ENCODE measurements at places on chromosomes 1 and 21.

- no peak for DNase-seq
Observed at GRCh38 chr1:41868241-41868998, 50.3 kb downstream of the HIVEP3 start.

- no peak for DNase-seq
Observed at GRCh38 chr1:63980740-63981407, 207.1 kb downstream of the ROR1 start.

GRCh38 chr1:16158993-16159831 is 3.3 kb upstream of the EPHA2 start:
- no peak for DNase-seq

DNA sequence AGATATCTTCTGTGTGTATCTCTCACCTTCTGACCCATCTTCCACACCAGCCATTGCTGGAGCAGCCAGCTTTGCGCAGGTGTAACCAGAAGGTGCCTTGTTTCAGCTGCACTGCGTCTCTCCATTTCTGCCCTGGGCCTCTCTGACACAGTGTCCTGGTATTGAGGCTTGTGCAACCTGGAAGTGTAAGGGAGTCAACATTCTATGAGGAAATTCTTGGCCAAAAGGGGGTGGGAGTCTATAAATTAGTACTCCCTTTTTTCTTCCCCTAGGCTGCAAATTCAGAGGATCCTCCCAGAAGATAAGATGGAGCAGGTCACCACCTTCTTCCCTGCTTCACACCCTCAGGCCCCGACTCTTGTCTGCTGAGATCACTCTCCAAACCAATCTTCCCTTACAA is 109.1 kb downstream of the MRPS6 start:
- DNase-seq = no peak

DNA sequence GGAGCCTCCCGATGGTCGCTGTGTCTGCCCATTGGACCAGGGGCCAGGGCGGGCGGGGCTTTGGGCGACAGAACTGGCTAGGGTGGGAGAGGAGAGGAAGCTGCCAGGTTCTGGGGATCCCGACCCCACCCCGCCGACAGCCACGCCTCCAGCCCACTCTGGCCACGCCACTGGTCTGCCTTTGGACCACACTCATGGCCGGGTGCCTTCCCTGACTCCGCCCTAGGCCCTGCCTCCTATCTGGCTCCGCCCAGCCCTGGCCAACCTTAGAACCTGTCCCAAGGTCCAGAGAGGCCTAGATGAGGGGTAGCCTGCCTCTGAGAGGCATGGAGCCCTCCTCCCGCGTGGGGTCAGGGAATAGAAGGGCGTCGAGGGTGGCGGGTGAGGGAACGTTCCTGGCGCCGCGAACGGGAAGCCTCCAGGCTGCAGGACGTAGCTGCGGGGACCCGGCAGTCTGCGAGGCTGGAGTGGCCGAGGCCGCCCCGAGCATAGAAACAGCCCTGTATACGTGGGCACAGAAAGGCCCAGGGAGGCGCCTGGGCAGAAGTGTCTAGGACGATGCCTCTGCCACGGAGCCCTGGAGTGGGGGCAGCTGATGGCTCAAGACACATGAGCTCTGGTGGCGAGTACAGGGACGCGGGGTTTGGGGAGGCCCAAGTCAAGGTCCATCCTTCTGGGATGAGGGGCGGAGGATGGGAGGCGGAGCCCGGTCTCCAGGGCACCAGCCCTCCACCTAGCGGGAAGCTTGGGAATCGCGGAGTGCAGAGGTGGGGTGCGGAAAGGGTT is 11.5 kb upstream of the COL16A1 start:
- peak; percentile 94 for DNase-seq

DNA sequence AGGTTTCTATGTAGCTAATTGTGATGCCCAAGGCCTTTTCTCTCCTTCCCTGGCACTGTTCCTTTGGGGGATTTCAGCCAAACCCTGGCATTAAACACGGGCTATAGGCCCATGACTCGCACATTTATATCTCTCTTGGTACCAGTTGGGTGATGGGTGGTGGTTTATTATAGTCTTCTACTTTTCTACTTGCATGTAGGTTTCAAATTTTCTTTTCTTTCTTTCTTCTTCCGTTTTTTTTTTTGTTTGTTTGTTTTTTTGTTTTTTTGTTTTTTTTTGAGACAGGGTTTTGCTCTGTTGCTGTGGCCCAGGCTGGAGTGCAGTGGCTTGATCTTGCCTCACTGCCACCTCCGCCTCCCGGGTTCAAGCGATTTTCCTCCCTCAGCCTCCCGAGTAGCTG is 1.1 kb downstream of the IL10RB start:
- DNase-seq = peak; percentile 15

- no peak for DNase-seq
Observed at GRCh38 chr1:165632491-165632890, 1.5 kb downstream of the MGST3 start.

GRCh38 chr1:165143437-165144065 is 213.0 kb downstream of the LMX1A start:
- peak; percentile 10 for DNase-seq

DNA sequence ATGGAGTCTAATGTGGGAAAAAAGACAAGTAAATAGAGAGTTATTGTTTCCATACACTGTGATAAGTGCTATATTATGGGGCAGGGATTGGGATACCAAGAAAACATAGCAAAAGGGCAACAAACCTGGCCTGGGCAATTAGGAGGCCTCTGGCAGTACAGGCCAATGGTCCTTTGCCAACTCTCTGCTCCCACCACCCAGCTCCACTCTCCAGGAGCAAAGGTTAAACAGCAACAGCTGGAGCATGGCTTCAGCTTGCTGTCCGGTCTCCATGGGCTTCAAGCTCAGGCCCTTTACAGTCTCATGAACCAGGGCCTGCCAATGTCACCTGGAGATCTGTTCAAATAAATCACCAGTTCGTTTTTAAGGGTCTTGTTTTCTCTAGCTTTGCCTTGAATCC is 37.2 kb upstream of the ARHGAP29 start:
- no peak for DNase-seq

DNA sequence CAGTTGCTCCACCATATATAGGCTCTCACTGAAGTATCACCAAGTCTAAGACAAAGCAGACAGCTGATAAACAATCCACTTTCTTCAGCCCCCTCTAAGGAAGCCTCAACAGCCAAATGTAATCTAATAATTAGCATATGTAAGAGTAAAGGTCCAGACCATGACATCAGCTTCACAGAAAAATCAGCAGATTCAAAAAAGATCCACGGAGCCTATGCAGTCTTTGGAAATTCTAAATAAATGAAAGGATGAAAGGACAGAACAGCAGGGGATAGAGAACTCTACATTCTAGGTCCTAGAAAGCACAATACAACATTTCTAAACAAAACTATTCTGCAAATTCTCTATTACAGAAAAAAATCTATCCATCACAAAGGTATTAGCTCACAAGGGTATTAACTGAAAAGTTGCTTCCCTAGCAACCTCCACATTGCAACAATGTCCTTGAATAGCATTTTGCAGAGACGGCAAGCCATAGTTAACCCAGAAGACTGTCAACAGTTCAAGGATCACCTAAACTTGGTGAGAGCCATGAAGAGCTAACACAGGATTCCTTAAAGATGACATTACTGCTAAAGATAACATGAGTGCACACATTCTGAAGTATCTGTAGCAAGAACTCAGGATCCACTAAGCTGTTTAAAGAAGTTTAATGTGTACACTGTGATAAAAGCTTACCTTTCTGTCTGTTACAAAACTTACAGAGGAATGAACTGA is 74.3 kb downstream of the SIPA1L2 start:
- no peak for DNase-seq

GRCh38 chr1:201947697-201948008 is 1.3 kb upstream of the LMOD1 start:
- DNase-seq = peak; percentile 15

GRCh38 chr1:147337040-147337630 is 94.7 kb downstream of the CHD1L start:
- peak; percentile 2 for DNase-seq

DNA sequence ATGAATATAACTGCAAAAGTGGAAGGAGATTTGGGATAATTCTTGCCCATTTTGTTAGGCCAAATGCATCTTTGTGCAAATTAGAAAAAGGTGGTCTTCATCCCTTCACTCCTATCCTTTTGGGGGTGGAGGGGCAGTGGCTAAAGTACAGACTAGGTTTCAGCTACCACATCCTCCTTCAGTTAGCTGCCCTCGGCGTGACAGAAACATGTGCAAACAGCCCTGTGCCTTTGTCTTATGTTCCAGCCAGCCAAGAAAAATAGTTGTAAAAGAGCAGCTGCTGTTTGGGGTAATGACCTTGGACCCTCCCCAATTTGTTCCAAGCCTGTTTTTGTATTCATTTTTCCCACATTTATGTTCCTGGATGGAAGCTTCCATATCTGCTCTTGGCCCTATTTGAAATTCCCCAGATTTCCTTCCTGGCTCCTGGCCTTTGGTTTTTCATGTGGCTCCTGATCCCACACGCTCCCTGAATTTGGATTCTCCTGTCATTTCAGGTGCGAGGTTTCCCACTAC is 8.3 kb upstream of the LGALS8 start:
- no peak for DNase-seq

DNA sequence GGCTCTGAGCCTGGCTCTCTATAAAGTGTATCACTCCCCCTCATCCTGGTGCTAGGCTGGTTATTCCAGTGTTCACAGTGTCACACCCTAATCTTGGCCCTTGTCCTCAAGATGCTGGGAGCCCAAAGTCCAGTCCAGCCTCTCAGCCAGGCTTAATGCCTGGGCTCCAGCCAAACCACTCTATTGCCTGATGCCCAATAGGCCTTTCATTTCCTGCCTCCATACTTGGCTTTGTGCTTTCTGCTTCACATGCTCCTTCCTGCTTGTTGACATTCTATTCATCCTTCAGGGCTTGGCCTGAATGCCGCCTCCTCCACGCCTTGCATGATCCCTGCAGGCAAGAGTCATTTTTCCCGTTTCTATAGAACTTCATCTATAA is 1.7 kb downstream of the KLHDC8A start:
- peak; percentile 27 for DNase-seq

Measured in EL (cell line).